Hepatocyte (in vitro differentiated cells): ENCODE measurements at places on chromosomes 13 and 19.

GRCh38 chr19:40673397-40673796 is 17.1 kb downstream of the NUMBL start:
- no peak for DNase-seq

GRCh38 chr19:16202320-16203255 is 4.9 kb downstream of the AP1M1 start:
- no peak for DNase-seq

- DNase-seq, result peak; percentile 66
Observed at GRCh38 chr13:94967183-94968039, 255.1 kb upstream of the SOX21 start.

GRCh38 chr13:65940720-65941119 is 1289.4 kb downstream of the PCDH9 start:
- no peak for DNase-seq

DNA sequence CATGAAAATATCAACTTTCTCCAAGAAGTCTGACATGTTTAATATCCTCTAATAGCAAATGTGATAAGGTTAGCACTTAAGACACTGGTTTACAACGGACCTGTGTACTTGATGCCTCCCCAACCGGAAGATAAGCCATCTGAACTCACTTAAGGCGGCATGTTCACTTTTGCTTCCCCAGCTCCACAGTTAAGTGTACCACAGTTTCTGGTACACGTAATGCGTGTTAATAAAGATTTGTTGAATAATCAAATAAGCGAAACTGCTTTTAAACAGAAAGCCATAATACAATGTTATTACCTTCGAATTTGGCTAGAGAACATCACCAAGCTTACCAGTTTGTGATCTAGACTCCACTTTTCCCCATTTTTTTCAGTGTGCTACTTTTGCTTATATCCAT is 1.4 kb upstream of the PAN3 start:
- DNase-seq, result peak; percentile 6

DNA sequence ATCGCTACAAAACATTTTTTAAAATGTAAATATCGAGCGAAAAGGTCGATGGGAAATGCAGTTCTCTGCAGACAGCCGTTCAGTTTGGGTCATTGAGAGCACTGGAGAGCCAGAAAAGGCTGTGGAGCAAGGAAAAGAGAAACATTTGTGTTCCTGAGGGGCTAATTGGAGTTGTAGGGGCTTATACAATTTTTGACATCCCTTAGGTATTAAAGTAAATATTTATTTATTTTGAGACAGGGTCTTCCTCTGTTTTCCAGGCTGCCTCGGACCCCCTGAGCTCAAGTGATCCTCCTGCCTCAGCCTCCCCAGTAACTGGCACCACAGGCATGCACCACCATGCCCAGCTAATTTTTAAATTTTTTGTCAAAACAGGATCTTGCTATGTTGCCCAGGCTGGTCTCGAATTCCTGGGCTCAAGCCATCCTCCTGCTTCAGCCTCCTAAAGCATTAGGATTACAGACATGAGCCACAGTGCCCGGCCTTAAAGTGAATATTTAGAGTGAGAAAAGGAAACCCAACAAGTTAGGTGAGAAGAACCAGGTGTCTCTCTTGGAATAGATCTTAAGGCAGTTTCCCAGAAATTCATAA is 825 bp upstream of the YIF1B start:
- DNase-seq, result no peak

DNA sequence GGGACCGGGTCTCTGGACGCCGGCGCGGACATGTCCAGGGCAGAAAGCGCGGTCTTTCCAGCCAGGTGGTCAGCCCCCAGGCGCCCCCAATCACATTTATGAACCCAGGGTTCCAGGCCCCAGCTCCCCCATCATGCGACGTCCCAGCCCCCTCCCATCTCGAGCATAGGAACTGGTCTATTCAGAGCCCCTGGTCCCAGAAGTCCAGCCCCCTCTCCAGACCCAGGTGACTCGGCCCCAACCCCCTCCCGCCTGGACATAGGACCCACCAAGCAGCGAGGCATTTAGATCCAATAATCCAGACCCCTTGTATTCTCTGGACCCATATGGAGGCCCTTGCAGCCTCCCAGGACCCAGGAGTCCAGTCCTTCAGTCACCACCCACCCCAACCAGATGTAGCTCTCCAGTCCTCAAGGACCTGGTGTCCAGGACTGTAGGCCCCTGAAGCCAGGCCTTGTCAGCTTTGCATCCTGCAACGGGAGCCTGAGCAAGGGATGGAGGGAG is 501 bp downstream of the APLP1 start:
- DNase-seq, result no peak

DNA sequence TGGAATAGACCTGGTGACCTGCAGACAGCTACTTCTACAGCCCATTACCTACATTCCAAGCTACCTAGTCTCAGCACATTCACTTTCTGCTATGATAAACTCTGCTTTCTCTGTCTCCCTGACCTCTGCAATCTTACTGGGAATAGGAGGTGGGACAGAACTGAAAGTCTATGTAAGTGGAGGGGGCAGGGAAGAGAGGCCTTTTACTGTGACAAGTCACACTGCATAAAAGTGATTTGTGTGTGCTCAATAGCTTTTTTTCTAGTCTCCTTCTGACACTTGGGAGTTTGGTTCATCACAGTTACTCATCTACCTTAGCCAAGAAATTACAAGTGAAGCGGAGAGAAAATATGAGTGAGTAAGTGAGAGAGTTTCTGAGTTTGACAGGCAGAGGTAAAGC is 322.4 kb downstream of the OLFM4 start:
- DNase-seq, result no peak

DNA sequence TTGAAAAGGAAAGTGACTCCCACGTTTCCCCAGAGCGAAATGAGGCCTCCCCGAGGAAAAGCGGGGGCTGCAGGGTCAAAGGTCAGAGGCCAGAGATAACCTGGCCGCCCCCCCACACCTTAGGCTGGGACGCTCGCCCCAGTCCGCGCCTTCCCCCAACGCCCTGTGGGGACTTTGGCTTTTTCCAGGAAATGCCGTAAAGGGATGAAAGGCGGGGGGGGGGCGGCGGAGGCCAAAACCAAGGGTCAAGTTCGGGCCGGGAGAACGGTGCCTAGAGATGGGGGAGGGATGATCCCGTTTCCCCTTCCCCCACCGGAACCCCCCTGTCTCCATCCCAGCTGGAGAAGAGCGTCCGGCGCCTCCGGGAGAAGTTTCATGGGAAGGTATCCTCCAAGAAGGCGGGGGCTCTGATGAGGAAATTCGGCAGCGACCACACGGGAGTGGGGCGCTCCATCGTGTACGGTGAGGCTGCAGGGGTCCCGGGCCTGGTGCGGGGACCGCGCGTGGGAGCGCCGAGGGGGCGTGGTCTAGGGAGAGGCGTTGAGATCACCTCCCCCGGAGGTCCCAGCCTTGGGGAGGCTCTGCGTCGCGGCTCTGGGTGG is 575 bp downstream of the SHFL start:
- peak; percentile 48 for DNase-seq

DNA sequence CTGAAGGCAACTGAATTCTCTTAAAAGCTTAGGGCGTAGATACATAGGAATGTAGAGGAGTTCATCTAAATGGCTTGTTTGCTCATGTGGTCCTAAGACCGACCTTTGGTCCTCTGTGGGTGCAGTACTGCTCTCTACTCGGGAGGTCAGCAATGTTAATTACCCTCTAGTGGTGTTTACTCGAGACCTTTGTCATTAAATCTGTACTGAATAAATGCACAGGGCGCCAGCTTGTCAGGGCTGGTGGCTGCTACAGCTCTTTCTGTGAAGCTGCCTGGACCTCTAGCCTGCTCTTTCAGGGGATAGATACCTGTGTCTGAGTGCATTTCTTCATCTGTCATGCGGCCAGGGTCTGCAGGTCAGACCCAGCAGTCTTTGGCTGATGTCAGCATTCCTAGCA is 29.2 kb upstream of the MPHOSPH8 start:
- no peak for DNase-seq

DNA sequence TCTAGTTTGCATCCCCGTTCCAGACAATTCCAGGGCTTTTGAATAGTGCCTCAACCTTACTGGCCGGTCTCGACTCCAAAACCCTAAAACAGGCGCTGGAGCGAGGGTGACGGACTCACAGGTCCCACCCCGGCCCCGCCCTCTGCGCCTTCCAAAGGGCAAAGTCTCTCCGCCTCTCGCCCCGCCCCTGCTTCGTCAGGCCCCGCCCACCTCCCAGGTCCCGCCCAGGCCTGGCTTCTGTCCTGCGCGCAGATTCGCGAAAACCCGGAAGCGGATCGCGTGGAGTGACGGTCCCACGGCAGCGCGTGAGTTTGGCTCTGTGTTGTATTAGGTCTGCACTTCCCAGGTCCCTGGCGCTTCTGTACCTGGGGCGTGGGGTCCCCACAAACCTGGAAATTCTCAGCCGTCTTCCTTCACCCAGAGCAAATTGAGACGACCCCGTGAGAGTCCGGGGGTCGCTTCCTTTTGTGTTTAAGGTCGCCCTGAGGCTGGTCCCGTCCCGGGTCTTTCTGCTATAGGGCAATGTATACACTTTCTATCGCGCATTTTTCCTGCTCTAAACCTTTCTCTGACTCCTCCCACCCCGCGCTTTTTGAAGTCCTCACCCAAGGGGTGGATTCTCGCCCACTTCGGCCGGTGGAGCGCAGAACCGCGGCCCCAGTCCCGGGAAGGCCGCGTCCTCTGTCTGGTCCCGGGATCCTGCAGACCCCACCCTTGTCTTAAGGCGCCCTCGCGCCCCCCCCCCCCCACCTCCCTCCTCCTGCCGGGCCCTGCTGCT is at the start of gene ZNF813:
Gene ZNF813, plus strand, starts transcription at position 249 of the 778 bp plus-strand sequence. CDS start 16,090 bp downstream, outside the sequence.
- peak; percentile 96 for DNase-seq

DNA sequence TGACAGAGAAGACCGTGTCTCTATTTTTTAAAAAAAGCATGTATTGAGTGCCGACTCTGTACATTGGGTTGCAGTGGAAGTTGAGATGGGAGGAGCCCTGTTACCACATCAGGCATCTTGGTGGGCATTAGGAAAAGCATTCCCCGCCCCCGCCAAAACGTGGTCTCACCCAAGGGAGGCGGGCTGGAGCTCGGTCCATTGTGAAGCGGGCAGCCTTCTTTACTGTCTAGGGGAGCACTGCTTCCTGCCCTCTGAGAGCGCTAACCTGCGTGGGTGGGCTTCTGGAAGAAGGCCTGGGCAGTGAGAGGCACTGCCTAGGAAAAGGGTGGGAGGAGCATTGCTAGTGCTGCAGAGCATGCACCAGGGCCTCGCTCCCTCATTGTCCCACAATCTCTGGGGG is 3.9 kb downstream of the NR1H2 start:
- no peak for DNase-seq

GRCh38 chr13:48595431-48596429 is 58.0 kb upstream of the CYSLTR2 start:
- DNase-seq, result peak; percentile 82

GRCh38 chr13:26497968-26498511 is 59.4 kb upstream of the WASF3 start:
- no peak for DNase-seq

DNA sequence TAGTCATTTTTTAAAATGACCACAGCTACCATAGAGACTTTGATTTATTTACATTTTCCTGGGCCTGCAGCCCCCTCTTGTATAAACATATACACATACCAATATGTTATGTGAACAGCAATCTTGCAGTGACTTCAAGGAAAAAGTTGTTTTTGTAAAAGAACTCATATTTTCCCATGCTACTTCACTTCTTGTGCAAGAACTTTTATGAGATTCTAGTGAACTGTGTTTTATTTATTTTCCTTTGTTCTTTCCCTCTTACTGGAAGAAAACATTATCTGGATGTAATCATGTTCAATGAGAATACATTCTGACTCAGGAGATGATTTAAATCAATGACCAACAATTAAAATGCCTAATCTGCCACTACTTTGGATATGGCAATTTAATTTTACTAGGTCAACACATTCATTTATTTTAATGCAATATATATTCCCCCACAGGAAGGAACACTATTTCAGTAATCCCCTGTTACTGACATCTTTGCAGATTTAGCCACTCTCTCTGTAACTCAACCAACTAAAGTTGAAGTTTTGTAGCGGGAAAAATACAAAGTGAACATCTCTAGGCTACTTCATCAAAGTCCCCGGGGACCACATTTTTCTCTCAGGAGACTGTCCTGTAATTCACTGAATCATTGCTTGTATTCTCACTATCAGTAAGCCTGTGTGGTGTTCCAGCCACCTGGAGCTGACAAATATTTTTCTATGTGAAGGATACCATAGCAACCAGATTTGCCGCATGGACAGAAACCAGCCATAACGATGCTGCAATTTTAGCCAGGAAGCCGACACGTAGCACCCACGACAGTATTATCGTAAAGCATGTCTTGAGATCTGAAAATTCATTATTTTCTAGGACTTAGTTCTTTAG is 90.5 kb downstream of the STARD13 start:
- peak; percentile 70 for DNase-seq

GRCh38 chr13:29846475-29847256 is 3.8 kb downstream of the UBL3 start:
- no peak for DNase-seq

DNA sequence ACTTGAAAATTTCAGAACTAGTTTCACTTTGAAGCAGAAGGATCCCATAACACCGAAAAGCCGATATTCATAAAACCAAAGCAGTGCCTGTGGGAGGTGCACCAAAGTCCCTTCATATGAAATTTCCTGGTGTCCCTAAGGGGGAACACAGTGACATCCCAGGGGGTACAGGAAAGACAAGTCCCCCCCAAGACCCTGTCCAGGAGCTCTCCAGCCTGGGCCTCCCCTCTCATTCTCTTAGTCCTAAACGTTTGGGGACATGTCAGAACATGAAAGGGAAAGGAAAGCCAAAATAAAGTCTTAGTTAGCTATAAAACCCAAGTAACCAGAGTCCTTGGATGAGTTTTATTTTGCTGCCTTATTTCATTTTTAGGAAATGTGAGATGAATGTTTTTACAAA is 56.6 kb downstream of the MRPL57 start:
- DNase-seq, result no peak

- peak; percentile 70 for DNase-seq
Observed at GRCh38 chr19:29841559-29842367, 30.0 kb downstream of the CCNE1 start.

DNA sequence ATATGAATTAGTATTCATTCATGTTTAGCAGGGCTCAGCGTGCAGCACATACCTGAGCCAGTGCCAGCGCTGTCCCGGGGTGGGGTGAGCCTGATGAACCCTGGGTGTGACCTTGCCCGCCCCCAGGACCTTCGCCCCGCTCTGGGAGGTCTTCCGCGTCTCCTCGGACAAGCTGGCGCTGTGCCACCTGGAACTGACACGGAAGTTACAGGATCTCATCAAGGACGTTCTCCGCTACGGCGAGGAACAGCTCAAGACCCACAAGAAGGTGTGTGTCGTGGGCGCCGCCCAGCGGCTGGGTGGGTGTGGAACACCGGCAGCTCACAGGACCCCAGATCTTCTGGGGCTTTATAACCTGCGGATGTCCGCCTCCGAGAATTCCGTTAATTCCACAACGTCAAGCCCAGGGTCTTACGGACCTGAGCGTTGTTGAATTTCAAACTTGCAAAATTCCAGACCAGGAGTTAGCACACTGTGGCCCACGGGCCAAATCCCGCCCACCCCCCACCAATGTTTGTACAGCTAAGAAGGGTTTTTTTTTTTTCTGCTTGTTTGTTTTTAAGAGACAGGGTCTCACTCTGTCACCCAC is 15.4 kb downstream of the FCHO1 start:
- peak; percentile 92 for DNase-seq

- no peak for DNase-seq
Observed at GRCh38 chr13:31923134-31923763, 108.3 kb upstream of the FRY start.

GRCh38 chr19:15210323-15210781 is 9.6 kb upstream of the NOTCH3 start:
- peak; percentile 40 for DNase-seq

- no peak for DNase-seq
Observed at GRCh38 chr13:93628136-93628797, 401.7 kb downstream of the GPC6 start.
